Adipocyte (in vitro differentiated cells): ENCODE measurements at places on chromosomes 5 and 9.

DNA sequence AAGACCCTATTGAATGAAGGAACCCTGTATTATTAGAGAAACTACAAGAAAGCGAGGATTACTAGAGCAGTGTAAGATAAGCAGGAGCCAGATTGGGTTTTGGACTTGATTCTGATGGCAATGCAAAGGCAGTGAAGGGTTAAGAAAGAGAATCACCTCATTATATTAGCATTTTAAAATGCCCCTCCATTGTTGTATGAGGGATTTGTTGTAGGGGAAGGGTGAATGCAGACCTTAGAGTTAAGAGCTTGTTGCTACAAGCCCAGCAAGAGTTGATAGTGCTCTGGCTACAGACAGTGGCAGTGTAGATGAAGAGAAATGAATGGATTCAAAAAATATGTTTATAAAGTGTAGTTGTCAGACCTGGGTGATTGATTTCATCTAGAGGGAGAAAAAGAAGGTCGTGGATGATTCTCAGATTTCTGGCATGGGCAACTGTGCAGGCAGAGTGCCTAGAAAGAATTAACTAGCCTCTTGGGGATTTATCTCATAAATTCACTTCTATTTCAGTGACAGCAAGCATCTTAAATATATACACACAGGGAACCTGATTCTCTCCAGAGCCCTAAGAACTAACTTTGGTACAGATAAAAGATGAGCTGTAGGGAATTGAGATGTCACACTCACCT lies 344.8 kb downstream of the ARRDC3 start:
- peak; percentile 14 for DNase-seq

- DNase-seq: peak; percentile 79
Observed at GRCh38 chr9:34985311-34985899, 4.1 kb upstream of the DNAJB5 start.

DNA sequence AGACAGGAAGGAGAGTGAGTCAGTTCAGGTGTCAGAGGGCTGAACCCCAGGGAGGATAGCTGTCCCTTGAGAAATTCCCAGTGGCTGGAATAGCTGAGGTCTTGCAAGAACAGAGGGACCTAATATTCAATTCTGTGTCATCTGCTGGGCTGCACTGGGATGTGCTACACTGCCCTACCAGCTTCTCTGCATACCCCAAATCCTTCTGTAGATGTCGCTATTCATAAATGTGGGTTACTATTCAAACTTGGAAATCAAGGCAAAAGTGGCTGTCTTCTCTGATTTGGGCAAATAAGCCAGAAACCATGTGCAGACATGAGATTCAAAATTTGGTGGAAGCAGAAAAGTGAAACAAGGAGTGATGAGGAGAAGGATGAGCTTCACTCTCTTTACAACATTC lies 16.3 kb downstream of the TNFSF8 start:
- peak; percentile 56 for DNase-seq

- peak; percentile 44 for DNase-seq
Observed at GRCh38 chr5:36152324-36153297, 700 bp downstream of the SKP2 start.

GRCh38 chr5:17367256-17367840 lies 130.7 kb upstream of the TAF11L2 start:
- no peak for DNase-seq

DNA sequence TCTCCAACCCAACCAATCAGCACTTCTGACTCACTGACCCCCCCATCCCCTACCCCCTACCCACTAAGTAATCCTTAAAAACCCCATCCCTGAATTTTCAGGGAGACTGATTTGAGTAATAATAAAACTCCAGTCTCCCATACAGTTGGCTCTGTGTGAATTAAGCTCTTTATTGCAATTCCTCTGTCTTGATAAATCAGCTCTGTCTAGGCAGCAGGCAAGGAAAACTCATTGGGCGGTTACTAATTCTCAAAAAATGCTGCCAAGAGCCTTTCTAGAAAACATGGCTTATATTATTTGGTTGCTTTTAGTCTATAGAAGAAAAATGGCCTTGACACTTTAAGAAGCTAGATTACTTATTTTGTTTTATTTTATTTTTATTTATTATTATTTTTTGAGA lies 131.7 kb downstream of the SUSD1 start:
- no peak for DNase-seq

- DNase-seq: peak; percentile 81
Observed at GRCh38 chr5:172453206-172453985, 929 bp downstream of the SH3PXD2B start.

DNA sequence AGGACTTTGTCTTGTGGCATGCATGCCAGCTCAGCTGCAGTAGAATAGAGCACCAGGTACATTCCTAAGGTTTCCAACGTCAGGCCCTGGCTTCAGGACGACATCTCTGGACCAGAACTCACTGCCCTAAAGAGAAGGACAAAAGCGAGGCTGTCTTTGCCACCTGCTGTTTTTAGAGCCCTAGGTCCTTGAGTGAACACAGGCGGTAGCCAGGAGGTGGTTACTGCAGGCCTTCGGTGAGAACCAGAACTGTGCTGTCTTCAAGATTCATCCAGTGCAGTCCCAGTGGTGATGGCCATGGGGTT lies 288.9 kb upstream of the CDH18 start:
- no peak for DNase-seq
